ENCODE measurements at places on chromosomes 2 and 18.

DNA sequence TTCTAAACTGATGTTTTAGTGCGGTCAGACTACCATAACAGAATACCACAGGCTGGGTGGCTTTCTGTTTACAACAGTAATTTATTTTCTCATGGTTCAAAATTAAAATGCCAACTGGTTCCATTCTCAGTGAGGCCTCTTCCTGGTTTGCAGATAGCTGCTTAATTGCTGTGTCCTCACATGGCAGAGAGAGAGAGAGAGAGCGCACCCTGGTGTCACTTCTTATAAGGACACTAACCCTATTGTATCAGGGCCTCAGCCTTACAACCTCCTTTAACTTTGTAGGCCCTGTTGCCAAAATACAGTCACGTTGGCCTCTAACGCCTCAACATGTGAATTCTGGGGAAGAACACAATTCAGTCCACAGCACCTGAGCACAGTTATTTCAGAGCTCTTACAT lies 37.5 kb upstream of the ZNF385B start:
- no peak overlapping the region for H3K27ac ChIP-seq
- no peak overlapping the region for H3K4me3 ChIP-seq
- H3K4me1 ChIP-seq: no peaks in the 10 kb centered on the region
- DNase-seq: no peak
- H3K27me3 ChIP-seq: no peaks in the 10 kb centered on the region

GRCh38 chr18:22191346-22191695 lies 21.9 kb downstream of the GATA6 start:
- no peaks in the 10 kb centered on the region for H3K4me1 ChIP-seq
- no peaks in the 10 kb centered on the region for H3K27me3 ChIP-seq
- H3K36me3 ChIP-seq: no peaks in the 10 kb centered on the region
- no peak overlapping the region for H3K27ac ChIP-seq
- DNase-seq: no peak
- no peak overlapping the region for H3K4me3 ChIP-seq

GRCh38 chr18:53567929-53568574 lies 656.4 kb downstream of the MBD2 start:
- no peaks in the 10 kb centered on the region for H3K27me3 ChIP-seq
- no peak overlapping the region for H3K4me3 ChIP-seq
- no peaks in the 10 kb centered on the region for H3K36me3 ChIP-seq

DNA sequence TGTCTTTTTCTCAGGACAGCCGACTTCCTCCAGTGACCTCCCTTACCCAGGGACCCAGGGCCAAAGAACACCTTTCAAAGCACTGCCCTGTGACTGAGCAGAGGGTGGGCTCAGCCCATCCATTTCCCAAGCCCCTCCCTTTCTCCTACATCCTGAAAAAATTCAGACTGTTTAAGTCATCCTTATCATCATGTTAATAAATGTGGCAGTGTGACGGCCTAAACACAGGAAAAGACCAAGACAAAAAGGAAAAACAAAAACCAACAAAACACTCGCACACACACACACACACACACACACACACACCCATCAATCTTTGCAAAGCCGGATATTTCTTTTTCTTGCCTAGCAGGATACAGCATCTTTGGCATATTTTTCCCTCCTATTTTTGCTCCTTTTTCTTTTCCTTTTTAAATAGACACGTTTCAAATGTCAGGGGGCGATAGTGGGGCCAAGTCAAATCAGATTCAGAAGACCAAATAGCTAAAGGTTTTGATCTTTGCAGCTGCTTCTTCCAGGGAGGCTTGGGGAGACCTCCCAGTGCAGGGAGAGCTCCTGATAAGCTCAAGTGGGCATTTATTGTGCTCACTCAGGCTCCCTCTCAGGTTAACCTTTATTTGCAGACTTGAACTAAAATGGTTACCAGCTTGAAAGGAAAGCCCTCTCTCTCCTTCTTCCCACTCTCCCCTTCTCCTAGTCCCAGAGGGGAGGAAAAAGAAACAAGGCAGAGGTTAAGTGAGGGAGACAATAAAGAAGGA lies 39.5 kb upstream of the NRP2 start:
- DNase-seq: no peak
- no peaks in the 10 kb centered on the region for H3K36me3 ChIP-seq
- no peak overlapping the region for H3K27ac ChIP-seq

DNA sequence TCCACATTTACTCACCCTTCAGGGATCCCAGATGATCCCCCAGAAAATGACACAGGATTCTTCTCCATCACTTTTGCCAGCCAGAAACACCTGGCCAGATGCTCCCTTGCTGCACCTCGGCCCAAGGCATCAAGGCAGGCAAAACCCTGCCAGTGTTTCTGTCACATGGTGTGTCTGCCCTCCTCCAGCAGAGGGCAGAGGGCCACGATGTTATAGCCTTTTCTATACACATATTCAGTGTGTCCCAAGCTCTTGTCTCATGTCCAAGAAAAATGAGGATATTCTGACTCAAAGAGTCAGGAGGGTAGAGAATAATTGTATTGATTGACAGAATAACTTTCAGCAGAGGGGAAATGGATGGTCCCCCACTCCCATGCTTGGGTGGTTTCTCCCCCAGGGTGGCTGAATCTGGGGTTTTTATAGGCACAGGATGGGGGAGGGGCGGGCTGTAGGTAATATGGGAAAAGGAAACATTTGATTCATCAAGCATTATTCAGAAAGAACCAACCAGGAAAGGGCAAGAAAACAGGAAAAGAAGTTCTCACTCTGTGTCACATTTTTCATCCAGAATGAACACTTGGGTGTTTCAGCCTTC lies 933.9 kb downstream of the TRIB2 start:
- no peak overlapping the region for H3K4me3 ChIP-seq
- H3K4me1 ChIP-seq: no peaks in the 10 kb centered on the region
- no peaks in the 10 kb centered on the region for H3K36me3 ChIP-seq
- DNase-seq: no peak
- H3K27me3 ChIP-seq: no peaks in the 10 kb centered on the region

All from Peyer's patch (tissue), 4 donors.